ENCODE measurements at places on chromosomes 16 and 17. TPM values are rescaled to one million over a fixed set of nuclear protein-coding genes. Genes with fewer than 3 reads are reported as not detected.

- peaks cover 3% of the 10 kb centered on the region for H3K4me1 ChIP-seq
- DNase-seq, result no peak
- H3K27ac ChIP-seq, result no peak overlapping the region
- no peaks in the 10 kb centered on the region for H3K36me3 ChIP-seq
- H3K4me3 ChIP-seq, result no peak overlapping the region
Measured at GRCh38 chr17:37774504-37774903, 29.6 kb upstream of the HNF1B start.

- no peak overlapping the region for H3K4me3 ChIP-seq
- H3K36me3 ChIP-seq, result no peaks in the 10 kb centered on the region
- no peaks in the 10 kb centered on the region for H3K27me3 ChIP-seq
- no peaks in the 10 kb centered on the region for H3K4me1 ChIP-seq
Measured at GRCh38 chr16:49604602-49605001, 231.0 kb downstream of the C16orf78 start.

DNA sequence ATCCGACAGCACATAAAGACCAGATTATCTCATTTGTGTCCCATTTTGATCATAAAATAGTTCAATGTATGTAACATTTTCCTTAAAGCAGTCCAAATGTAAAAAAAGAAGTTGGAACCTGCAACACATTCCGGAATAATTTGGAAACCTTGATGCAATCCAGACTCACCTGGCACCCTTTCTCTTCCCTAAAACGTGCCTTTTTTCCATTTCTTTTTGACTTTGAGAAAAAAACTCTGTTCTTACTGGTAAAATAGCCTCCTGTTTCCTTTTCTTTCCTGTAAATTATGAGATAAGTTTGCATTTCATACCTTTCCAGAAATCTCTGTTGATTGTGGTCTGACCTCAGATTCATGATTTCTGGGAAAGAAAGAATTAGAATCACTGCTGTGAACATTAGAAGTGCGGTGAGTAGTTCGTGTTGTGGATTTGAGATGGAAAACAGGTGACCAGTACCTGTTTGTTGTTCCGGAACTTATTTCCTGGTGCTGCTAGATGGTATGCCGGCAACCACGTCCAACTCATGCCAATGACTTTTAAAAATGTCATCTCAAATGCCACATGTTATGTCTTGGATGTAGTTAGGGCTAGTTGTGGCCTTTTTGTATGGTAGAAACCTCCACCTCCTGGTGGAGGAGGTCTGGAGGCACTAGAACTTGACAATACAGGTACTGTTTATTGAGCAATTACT lies 108.1 kb downstream of the SOCS1 start:
- peaks cover 4% of the 10 kb centered on the region for H3K4me1 ChIP-seq
- no peaks in the 10 kb centered on the region for H3K27me3 ChIP-seq
- no peak for DNase-seq
- no peak overlapping the region for H3K4me3 ChIP-seq
- H3K36me3 ChIP-seq, result no peaks in the 10 kb centered on the region

DNA sequence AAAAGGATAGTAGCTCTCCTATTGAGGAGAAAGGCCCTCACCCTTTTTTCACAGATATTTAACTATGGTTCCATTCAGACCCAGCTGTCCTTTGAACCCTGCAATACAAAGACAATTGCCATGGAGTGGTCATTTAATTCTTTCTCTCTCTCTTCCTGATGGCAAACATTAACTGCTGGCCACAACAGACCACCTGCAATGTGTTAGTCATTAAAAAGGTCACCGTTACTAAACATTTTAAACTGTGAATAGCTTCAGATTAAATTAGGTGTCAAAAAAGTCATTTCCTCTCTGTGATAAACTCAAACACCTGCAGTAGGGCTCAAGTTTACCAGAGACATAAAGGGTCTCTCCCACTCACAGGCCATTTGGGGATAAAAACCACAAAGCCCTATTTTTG lies 697.2 kb downstream of the TOX3 start:
- no peaks in the 10 kb centered on the region for H3K36me3 ChIP-seq
- no peak overlapping the region for H3K4me3 ChIP-seq
- H3K27ac ChIP-seq, result no peak overlapping the region
- DNase-seq, result no peak
- no peaks in the 10 kb centered on the region for H3K4me1 ChIP-seq
- no peaks in the 10 kb centered on the region for H3K27me3 ChIP-seq

DNA sequence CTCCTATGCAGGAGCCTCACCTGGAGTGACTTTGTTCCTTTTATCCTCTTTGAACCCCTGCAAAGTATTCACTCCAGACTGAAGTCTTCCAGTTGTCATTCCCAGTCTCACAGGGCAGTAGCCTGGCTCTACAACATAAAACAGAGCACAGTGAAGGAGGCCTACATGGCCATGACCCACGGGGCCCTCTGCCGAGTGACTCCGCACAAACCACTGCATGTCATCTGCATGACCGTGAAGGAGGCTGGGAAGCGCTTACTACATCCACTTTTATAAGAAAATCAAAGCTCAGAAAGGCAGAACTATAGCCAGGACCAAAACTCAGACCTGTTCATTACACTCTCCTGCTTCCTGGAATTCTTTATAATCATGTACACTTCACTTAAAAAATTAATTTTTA lies 42.5 kb downstream of the BRD7 start:
- H3K27ac ChIP-seq, result no peak overlapping the region
- H3K36me3 ChIP-seq, result peaks cover 24% of the 10 kb centered on the region
- DNase-seq, result no peak
- no peaks in the 10 kb centered on the region for H3K4me1 ChIP-seq

- no peak overlapping the region for H3K4me3 ChIP-seq
- DNase-seq, result peak; percentile 15
- H3K4me1 ChIP-seq, result peaks cover 3% of the 10 kb centered on the region
- H3K36me3 ChIP-seq, result peaks cover 25% of the 10 kb centered on the region
- no peak overlapping the region for H3K27ac ChIP-seq
- H3K27me3 ChIP-seq, result no peaks in the 10 kb centered on the region
Measured at GRCh38 chr17:1055751-1056645, 59.1 kb downstream of the TIMM22 start.

- H3K27ac ChIP-seq, result no peak overlapping the region
- no peaks in the 10 kb centered on the region for H3K27me3 ChIP-seq
Measured at GRCh38 chr16:82149536-82149935, 20.5 kb downstream of the MPHOSPH6 start.

Gene CNTD1
- total RNA-seq, result not detected

- H3K36me3 ChIP-seq, result no peaks in the 10 kb centered on the region
- no peak overlapping the region for H3K4me3 ChIP-seq
- peak; percentile 45 for DNase-seq
- H3K27me3 ChIP-seq, result peaks cover 3% of the 10 kb centered on the region
- no peak overlapping the region for H3K27ac ChIP-seq
- H3K4me1 ChIP-seq, result no peaks in the 10 kb centered on the region
Measured at GRCh38 chr16:81204798-81205680, 33.5 kb upstream of the BCO1 start.

- DNase-seq, result no peak
- H3K4me1 ChIP-seq, result peaks cover 17% of the 10 kb centered on the region
- H3K36me3 ChIP-seq, result peaks cover 13% of the 10 kb centered on the region
- no peak overlapping the region for H3K27ac ChIP-seq
- H3K4me3 ChIP-seq, result no peak overlapping the region
- no peaks in the 10 kb centered on the region for H3K27me3 ChIP-seq
Measured at GRCh38 chr16:46691726-46692125, 2.3 kb downstream of the ORC6 start.

DNA sequence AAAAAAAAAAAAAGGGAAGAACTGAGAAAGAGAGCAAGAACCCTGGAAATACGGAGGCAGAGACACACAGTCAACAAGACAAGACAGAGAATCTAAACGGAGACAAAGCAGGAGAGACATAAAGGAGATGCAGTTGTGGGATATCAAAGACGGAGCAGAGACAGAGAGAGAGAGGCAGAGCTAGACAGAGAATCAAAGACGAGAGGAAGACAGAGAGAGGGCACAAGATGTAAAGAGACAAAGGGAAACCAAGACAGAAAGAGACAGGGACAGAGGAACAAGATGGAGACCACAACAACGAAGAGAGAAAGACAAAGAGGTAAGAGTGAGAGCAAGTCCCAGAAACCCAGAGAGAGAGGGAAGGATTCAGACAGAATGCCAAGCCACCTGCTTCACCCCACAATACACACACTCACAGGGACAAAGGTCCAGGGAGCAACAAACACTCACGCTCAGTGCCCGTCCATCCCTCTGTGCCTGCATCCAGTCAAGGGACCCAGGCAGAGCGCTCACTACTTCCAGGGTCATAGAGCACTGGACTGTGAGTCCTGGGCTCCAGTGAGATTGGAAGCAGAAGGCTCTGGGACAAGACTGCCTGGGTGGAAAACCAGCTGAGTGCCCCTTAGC lies 88.9 kb downstream of the C16orf78 start:
- H3K27me3 ChIP-seq, result peaks cover 27% of the 10 kb centered on the region
- H3K27ac ChIP-seq, result no peak overlapping the region
- H3K4me1 ChIP-seq, result no peaks in the 10 kb centered on the region
- H3K36me3 ChIP-seq, result no peaks in the 10 kb centered on the region
- no peak for DNase-seq

DNA sequence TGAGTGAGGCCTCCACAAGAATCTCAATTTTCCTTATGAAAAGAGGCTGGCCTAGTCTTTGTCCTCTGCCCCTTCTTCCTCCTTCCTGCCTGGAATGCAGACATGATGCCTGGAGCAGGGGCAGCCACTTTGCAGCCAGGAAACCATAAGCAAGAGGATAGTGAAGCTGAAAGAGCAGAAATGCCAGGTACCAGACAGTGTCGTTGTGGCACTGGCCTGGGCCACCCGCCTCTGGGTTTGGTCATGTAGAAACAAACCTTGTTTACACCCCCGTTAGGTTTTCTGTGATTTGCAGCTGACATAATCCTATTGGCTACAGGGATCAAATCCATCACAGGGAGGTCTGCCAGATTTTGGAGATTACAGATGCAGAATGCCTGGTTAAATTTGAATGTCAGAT lies 16.5 kb downstream of the CBFA2T3 start:
- H3K4me1 ChIP-seq, result no peaks in the 10 kb centered on the region
- no peak overlapping the region for H3K27ac ChIP-seq
- peaks cover 10% of the 10 kb centered on the region for H3K27me3 ChIP-seq
- no peak overlapping the region for H3K4me3 ChIP-seq
- no peaks in the 10 kb centered on the region for H3K36me3 ChIP-seq

Gene KIF1C
- total RNA-seq, result 94.8 TPM

GRCh38 chr17:42997390-42997983 lies 732 bp upstream of the RPL27 start:
- no peak for DNase-seq
- H3K27ac ChIP-seq, result peak overlapping the region; percentile 38
- no peaks in the 10 kb centered on the region for H3K27me3 ChIP-seq
- peak overlapping the region; percentile 43 for H3K4me3 ChIP-seq

- H3K36me3 ChIP-seq, result no peaks in the 10 kb centered on the region
- H3K4me3 ChIP-seq, result no peak overlapping the region
- no peak for DNase-seq
- no peaks in the 10 kb centered on the region for H3K27me3 ChIP-seq
- no peaks in the 10 kb centered on the region for H3K4me1 ChIP-seq
Measured at GRCh38 chr17:10600571-10600970, 51.1 kb upstream of the MYH2 start.

DNA sequence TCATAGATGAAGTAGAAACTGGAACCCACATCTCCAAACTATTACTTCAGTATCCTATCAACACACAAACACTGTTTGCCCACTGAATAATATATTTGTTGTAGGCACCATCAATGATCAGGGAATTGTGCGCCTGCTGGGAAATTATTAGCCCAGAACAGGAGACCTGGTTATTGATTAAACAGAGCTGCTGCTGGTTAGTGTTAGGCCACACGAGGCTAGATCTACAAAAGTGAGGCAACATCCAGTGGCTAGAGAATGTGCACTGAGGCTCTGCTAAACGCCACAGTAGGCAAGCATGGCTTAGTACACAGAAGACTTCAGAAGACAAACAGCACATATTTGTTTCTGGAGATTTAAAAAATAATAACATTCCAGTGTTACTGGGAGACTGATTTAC lies 11.0 kb downstream of the ABHD15 start:
- H3K27me3 ChIP-seq, result no peaks in the 10 kb centered on the region
- H3K4me1 ChIP-seq, result no peaks in the 10 kb centered on the region
- H3K4me3 ChIP-seq, result no peak overlapping the region
- no peaks in the 10 kb centered on the region for H3K36me3 ChIP-seq

- peaks cover 27% of the 10 kb centered on the region for H3K4me1 ChIP-seq
- H3K36me3 ChIP-seq, result no peaks in the 10 kb centered on the region
- DNase-seq, result no peak
- H3K4me3 ChIP-seq, result no peak overlapping the region
- no peaks in the 10 kb centered on the region for H3K27me3 ChIP-seq
Measured at GRCh38 chr16:88380619-88381018, 2.1 kb upstream of the ZNF469 start.

- DNase-seq, result peak; percentile 4
- H3K4me1 ChIP-seq, result no peaks in the 10 kb centered on the region
- H3K27ac ChIP-seq, result no peak overlapping the region
- H3K4me3 ChIP-seq, result no peak overlapping the region
Measured at GRCh38 chr17:10875984-10876555, 38.2 kb upstream of the PIRT start.

Gene PROCA1
- total RNA-seq, result 2.7 TPM

DNA sequence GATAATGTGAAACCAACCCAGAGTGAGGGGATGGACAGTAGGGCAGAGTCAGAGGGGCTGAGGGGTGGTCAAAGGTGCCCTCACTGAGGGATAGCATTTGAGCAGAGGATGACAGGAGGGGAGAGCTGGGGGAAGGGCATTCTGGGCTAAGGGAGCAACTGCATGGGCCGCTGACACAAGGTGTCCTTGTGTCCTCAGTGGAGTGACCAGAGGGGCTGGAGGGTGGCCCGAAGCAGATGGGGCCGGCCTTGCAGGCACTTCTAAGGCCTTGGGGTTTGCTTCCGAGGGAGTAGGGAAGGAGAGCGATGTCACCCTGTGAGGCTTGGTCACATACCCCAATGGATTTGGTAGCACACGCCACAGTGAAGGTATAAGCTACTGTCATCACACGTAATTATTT lies 10.0 kb downstream of the NUBP1 start:
- no peak overlapping the region for H3K27ac ChIP-seq
- H3K36me3 ChIP-seq, result peaks cover 11% of the 10 kb centered on the region
- H3K4me3 ChIP-seq, result no peak overlapping the region
- peaks cover 26% of the 10 kb centered on the region for H3K4me1 ChIP-seq
- H3K27me3 ChIP-seq, result no peaks in the 10 kb centered on the region

GRCh38 chr17:38435795-38436194 lies 7.5 kb downstream of the ARHGAP23 start:
- no peak for DNase-seq
- peaks cover 4% of the 10 kb centered on the region for H3K4me1 ChIP-seq
- no peak overlapping the region for H3K4me3 ChIP-seq
- H3K27me3 ChIP-seq, result no peaks in the 10 kb centered on the region
- no peaks in the 10 kb centered on the region for H3K36me3 ChIP-seq

Gene KRT27
- not detected for total RNA-seq

Gene NTHL1
- 13.7 TPM for total RNA-seq

Gene RNF222
- total RNA-seq, result not detected

Gene PMP22
- 41.7 TPM for total RNA-seq

Gene C17orf107
- total RNA-seq, result 3.9 TPM

Gene VTN
- total RNA-seq, result 2.7 TPM

DNA sequence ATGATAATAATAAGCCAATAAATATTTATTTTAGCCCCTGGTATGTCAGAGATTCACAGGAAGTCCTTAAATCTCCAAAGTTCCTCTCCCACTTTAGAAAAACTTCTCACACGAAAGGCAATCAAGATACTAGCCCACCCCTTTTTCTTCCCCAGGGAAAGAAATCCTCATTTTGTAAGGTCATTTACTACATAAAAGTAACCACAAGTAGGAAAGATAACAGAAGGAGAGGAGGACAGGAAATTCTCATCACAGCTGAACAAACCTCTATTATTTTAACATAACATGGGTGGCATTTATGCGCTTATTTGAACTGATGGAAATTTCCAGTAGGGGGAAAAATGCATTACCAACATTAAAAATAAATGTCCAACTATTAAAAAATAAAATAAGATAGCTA lies 3.4 kb downstream of the FAM222B start:
- H3K4me3 ChIP-seq, result no peak overlapping the region
- H3K36me3 ChIP-seq, result no peaks in the 10 kb centered on the region
- no peak overlapping the region for H3K27ac ChIP-seq
- H3K27me3 ChIP-seq, result no peaks in the 10 kb centered on the region
- peaks cover 8% of the 10 kb centered on the region for H3K4me1 ChIP-seq
- no peak for DNase-seq

Gene USP6
- total RNA-seq, result 0.86 TPM

Gene KRT39
- total RNA-seq, result not detected

Measured in astrocyte (in vitro differentiated cells and primary cell).